ENCODE measurements at places on chromosomes 1 and 21.

- H3K4me3 ChIP-seq = no peak overlapping the region
- no peak for DNase-seq
- H3K27me3 ChIP-seq = no peaks in the 10 kb centered on the region
- H3K36me3 ChIP-seq = no peaks in the 10 kb centered on the region
Measured at GRCh38 chr1:170194451-170194850, 48.7 kb downstream of the NTMT2 start.

DNA sequence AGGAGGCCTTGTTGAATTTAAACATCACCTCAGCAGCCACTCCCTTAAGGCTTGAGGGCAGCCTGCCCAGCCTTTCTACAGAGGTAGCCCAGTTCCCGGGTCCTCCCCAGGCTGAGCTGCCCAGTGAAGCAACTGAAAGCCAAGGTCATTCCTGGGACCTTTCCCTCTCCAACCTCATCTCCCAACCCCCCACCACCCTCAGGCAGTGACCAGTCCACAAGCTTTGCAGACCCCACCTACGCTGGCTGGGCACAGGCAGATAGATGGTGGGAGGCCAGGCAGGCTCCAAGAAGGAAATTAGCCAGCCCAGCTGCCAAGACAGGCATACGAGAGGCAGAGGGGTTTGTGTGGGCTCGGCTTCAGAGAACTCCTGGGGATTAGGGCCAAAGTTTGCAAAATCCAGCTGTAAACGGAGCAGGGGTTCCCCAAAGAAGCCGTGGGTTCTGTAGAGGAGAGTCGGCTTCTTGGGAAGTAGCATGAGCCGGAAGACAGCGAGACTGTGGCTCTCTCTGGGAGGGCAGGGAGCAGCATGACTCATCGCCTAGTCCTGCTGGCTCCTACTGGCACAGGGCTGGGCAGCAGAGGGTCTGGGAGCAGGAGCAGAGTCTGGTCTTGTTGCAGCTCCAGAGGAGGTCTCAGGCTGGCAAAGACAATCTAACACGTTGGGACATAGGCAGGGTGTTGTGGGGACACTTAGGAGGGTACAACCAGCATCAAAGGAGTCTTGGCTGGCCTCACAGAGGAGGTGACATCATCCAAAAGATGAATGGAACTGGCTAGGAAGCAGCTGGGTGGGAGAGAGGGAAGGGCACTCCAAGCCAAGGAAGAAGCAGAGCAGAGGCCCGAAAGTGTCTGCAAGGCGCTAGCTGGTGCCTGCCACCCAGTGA is 2.8 kb upstream of the ZC3H12A start:
- H3K27ac ChIP-seq = peak overlapping the region; percentile 94
- peak; percentile 83 for DNase-seq
- no peak overlapping the region for H3K4me3 ChIP-seq
- H3K36me3 ChIP-seq = no peaks in the 10 kb centered on the region
- no peaks in the 10 kb centered on the region for H3K27me3 ChIP-seq
- H3K4me1 ChIP-seq = peaks cover 16% of the 10 kb centered on the region

- no peak for DNase-seq
- H3K36me3 ChIP-seq = no peaks in the 10 kb centered on the region
- no peak overlapping the region for H3K27ac ChIP-seq
Measured at GRCh38 chr1:13922466-13923110, 222.6 kb downstream of the PRDM2 start.

DNA sequence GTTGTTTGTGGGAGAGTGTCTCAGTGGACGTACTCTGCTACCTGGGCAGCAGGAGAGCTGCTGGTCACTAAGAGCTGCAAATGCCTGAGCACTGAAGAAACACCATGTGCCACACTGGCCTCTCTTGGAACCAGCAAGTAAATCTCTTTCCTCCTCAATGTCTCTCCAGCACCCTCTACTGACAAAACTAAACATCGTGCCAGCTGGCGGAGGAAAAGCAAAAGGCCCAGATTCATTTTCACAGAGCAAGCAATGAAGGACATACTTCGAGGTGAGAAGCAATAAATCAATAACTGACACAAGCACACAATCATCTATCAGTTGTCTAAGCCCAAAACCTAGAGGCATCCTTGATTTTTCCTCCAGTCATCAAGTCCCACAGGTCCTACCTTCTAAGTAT is 78.1 kb downstream of the RERE start:
- H3K36me3 ChIP-seq = no peaks in the 10 kb centered on the region
- DNase-seq = no peak
- H3K27me3 ChIP-seq = no peaks in the 10 kb centered on the region
- H3K4me1 ChIP-seq = no peaks in the 10 kb centered on the region
- no peak overlapping the region for H3K4me3 ChIP-seq

- H3K27ac ChIP-seq = no peak overlapping the region
- DNase-seq = no peak
- H3K4me1 ChIP-seq = no peaks in the 10 kb centered on the region
- no peaks in the 10 kb centered on the region for H3K27me3 ChIP-seq
Measured at GRCh38 chr1:230820568-230820967, 47.8 kb downstream of the C1orf198 start.

GRCh38 chr1:237287876-237288521 is 246.0 kb downstream of the RYR2 start:
- no peaks in the 10 kb centered on the region for H3K4me1 ChIP-seq
- no peaks in the 10 kb centered on the region for H3K27me3 ChIP-seq
- H3K4me3 ChIP-seq = no peak overlapping the region
- H3K27ac ChIP-seq = no peak overlapping the region
- DNase-seq = no peak

DNA sequence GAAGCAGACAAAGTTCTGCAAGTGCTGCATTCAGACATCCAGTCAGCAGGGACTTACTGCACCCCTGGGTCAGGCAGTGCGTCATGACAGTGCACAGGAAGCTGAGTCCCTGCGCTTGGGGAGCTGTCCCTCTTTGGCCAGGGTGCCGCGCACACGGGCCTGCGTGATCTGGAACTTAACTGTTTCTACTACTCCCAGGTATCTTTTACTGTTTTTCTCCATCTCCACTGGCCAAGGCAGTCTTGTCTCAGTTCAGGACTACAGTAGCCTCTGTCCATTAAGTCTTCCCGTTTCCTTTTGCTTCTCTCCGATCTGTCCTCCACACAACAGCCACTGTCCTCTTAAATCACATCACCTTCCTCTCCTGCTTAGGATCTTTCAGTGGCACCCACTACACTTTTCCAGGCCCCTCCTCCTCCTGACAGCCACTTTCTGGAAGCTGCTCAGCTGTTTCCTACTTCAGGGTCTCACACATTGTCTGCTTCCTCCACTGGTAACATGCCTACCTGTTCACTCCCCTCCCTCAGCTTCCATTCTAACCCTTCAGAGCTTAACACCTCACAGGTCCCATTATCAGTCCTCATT is 15.9 kb downstream of the ERRFI1 start:
- peaks cover under 1% of the 10 kb centered on the region for H3K4me1 ChIP-seq
- no peaks in the 10 kb centered on the region for H3K27me3 ChIP-seq
- no peak overlapping the region for H3K4me3 ChIP-seq
- H3K27ac ChIP-seq = no peak overlapping the region

DNA sequence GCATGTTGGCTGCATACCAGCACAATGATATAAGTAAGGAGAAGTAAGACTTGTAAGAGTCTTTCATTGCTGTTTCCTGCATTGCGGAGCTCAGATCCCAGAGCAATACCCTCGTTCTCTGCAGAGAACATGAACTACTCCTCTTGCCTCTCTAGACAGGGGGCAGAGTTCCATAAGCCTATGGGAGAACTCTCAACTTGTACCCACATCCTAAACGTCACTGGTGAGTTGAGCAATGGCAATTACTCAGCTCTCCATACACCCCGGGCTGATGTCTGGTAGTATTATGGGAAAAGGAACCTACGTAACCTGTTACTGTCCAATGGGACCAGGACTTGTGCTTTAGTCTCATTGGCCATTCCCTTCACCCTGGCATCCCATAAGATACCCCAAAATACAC is 27.3 kb upstream of the ZNF496 start:
- no peaks in the 10 kb centered on the region for H3K27me3 ChIP-seq
- no peak overlapping the region for H3K27ac ChIP-seq
- no peaks in the 10 kb centered on the region for H3K36me3 ChIP-seq
- no peak for DNase-seq
- H3K4me3 ChIP-seq = no peak overlapping the region

DNA sequence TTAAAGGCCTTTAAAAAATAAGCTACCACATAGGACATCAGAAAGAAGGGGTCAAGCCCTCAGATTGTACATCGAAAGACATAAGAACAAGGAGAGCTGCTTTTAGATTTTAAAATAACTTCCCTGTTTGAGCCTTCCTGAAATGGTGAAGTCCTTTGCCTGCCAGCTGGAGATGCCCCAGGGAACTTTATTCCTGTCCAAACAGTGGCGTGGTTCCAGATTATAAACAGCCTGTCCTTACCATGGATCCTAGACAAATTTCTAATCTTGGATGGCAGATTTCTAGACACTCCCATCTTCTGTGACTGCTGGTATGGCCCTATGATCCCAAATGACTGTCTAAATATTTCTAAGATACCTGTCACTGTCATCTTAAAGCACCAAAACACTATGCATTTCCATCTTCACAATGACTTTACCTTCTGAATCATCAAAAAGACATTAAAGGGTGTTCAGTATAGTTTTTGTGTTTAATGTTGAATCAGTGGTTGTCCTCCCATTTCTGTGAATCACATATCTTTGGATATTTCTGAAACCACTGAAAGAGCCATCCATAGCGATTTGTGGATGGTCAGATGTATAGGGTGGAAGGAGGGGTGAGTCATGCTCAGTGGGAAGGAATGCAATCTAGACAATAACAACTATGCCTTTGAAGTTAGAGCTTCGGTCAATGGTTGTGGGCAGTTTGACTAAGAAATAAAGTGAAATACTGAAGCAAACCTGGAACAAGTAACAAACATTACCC is 23.2 kb downstream of the ILDR2 start:
- no peaks in the 10 kb centered on the region for H3K4me1 ChIP-seq
- DNase-seq = no peak
- H3K27ac ChIP-seq = no peak overlapping the region
- peaks cover 5% of the 10 kb centered on the region for H3K27me3 ChIP-seq

DNA sequence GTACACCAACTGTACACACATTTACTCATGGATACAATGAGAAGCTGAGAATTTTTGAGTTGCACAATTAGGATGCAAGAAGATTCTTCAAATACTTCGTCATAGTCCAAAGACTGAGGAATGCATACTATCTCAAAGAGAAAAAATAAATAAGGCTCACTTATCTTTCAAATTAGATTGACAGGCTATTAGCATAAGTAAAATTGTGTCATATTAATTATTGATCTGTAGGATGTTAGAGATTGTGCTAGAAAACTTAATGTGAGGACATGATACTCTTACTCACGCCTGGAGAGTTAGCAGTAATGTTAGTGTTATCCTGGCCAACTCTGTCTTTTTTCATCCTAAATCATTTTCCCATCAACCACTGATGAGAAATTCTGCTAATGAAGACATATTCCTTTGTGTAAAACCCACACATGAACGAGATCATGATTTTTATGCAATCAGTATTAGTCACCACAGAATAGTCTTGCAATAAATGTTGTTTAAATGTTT is 659.0 kb downstream of the LTN1 start:
- no peak for DNase-seq
- no peaks in the 10 kb centered on the region for H3K27me3 ChIP-seq
- H3K27ac ChIP-seq = no peak overlapping the region
- H3K36me3 ChIP-seq = no peaks in the 10 kb centered on the region
- no peaks in the 10 kb centered on the region for H3K4me1 ChIP-seq
- H3K4me3 ChIP-seq = no peak overlapping the region

- H3K27ac ChIP-seq = no peak overlapping the region
- H3K27me3 ChIP-seq = no peaks in the 10 kb centered on the region
- no peaks in the 10 kb centered on the region for H3K4me1 ChIP-seq
- H3K4me3 ChIP-seq = no peak overlapping the region
Measured at GRCh38 chr1:78360584-78360983, 130.2 kb upstream of the PTGFR start.

- no peaks in the 10 kb centered on the region for H3K27me3 ChIP-seq
- no peaks in the 10 kb centered on the region for H3K36me3 ChIP-seq
- no peak overlapping the region for H3K4me3 ChIP-seq
- DNase-seq = no peak
Measured at GRCh38 chr1:4916610-4917009, 262.2 kb downstream of the AJAP1 start.

DNA sequence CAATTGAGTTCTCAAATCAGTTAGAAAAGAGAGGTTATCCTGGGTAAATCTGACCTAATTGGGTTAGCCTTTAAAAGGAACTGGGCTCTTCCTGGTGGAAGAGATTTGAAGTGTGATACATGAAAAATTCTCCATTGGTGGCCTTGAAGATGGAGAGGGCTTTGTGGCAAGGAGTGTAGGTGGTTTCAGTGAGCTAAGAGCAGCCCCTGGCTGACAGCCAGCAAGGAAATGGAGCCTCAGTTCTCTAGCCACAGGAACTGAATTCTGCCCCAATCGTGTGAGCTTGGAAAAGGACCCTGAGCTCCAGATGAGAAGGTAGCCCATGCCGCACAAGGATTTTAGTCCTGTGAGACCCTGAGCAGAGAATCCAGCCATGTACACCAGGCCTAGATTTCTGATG is 12.7 kb upstream of the HYI start:
- H3K27me3 ChIP-seq = no peaks in the 10 kb centered on the region
- no peaks in the 10 kb centered on the region for H3K4me1 ChIP-seq
- no peak overlapping the region for H3K27ac ChIP-seq
- H3K4me3 ChIP-seq = no peak overlapping the region

DNA sequence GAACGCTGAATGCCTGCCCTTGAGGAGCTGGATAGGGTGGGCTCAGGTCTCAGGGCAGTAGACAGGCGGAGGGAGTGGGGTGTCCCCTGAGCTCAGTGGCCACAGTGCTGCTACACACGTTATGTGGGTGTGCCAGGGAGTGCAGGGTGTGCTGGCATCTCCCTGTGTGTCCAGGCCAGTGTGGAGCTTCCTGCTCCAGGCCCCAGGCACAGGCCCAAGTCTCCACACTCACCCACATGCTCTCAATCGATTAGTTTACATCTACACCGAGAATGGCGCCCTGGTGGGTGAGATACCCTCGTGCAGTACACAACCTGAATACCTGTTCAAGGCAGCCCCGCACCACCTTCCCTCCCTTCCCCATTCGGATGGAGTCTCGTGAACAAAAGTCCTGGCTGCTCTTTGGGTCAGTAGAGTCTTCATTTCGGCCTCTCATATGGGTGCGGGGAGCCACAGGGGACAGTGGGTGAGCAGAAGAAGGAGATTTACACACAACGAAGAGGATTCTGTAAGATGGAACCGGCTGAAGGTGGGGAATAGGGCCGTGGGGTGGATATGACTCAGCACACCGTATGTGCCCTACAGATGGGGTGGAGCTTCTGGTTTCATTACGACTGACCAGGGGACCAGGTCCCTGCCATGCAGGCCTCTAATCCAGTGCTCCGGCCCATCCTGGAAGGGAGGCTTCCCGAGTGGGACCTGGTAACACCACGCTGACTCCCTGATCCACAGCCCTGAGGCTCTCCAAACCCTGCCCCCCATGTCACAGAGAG is 93.3 kb downstream of the SPSB1 start:
- no peak for DNase-seq
- no peaks in the 10 kb centered on the region for H3K27me3 ChIP-seq
- peak overlapping the region; percentile 28 for H3K27ac ChIP-seq

- no peaks in the 10 kb centered on the region for H3K27me3 ChIP-seq
- H3K27ac ChIP-seq = no peak overlapping the region
- no peaks in the 10 kb centered on the region for H3K36me3 ChIP-seq
- H3K4me3 ChIP-seq = no peak overlapping the region
- H3K4me1 ChIP-seq = no peaks in the 10 kb centered on the region
- DNase-seq = no peak
Measured at GRCh38 chr1:33578557-33579448, 106.4 kb downstream of the ZSCAN20 start.
